Adrenal gland (tissue), 19 donors: ENCODE measurements at places on chromosomes 5 and 9. TPM values are rescaled to one million over a fixed set of nuclear protein-coding genes. Genes with fewer than 3 reads are reported as not detected.

The ADAMTSL1 gene
- polyA plus RNA-seq, result 8.0 TPM

The FOXD4L6 gene
- 0.07 TPM for polyA plus RNA-seq

The ACSL6 gene
- 2.5 TPM for polyA plus RNA-seq

The FOXD4 gene
- polyA plus RNA-seq, result not detected

The RLN2 gene
- not detected for polyA plus RNA-seq

The WWC1 gene
- 5.8 TPM for polyA plus RNA-seq

The APBA1 gene
- polyA plus RNA-seq, result 2.2 TPM

The PCDHA6 gene
- polyA plus RNA-seq, result 0.97 TPM

The WDR38 gene
- polyA plus RNA-seq, result 0.16 TPM

The C9orf153 gene
- polyA plus RNA-seq, result 0.37 TPM

The PCDHB13 gene
- polyA plus RNA-seq, result 1.3 TPM

The LHX3 gene
- polyA plus RNA-seq, result not detected

The ASS1 gene
- 122 TPM for polyA plus RNA-seq

The SPATA31E1 gene
- not detected for polyA plus RNA-seq

The GNE gene
- polyA plus RNA-seq, result 28.3 TPM

The C1QTNF2 gene
- 1.0 TPM for polyA plus RNA-seq

The GABRA1 gene
- polyA plus RNA-seq, result 3.6 TPM

The CKMT2 gene
- 109 TPM for polyA plus RNA-seq

The RAPGEF1 gene
- polyA plus RNA-seq, result 48.7 TPM

The BSPRY gene
- polyA plus RNA-seq, result 1.4 TPM

The ST8SIA4 gene
- 0.94 TPM for polyA plus RNA-seq
